ENCODE measurements at places on chromosomes 13 and 19. TPM values are rescaled to one million over a fixed set of nuclear protein-coding genes. Genes with fewer than 3 reads are reported as not detected.

GRCh38 chr13:41579168-41579567 is 121.8 kb downstream of the RGCC start:
- DNase-seq = no peak

DNA sequence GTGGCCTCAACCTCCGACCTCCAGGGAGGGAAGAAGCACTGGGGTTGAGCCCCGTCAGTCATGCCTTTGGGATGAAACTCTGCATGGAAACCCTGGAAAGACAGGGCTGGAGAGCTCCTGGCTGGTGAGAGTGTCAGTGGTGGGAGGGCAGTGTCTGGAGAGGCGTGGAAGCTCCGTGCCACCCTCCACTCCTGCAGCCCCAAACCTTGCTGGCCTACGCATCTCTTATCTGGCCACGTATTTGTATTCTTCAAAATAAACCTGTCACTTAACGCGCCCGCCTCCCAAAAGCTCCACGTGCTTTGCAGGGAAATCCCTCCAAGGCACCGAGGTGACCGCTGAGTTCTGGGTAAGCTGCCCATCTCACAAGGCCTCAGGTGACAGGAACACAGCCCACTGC is 84.3 kb downstream of the TEX29 start:
- no peak for DNase-seq

- no peak for DNase-seq
Measured at GRCh38 chr13:45120967-45121831, 889 bp downstream of the GTF2F2 start.

GRCh38 chr19:11265785-11266236 is 3.5 kb upstream of the DOCK6 start:
- no peak for DNase-seq

DNA sequence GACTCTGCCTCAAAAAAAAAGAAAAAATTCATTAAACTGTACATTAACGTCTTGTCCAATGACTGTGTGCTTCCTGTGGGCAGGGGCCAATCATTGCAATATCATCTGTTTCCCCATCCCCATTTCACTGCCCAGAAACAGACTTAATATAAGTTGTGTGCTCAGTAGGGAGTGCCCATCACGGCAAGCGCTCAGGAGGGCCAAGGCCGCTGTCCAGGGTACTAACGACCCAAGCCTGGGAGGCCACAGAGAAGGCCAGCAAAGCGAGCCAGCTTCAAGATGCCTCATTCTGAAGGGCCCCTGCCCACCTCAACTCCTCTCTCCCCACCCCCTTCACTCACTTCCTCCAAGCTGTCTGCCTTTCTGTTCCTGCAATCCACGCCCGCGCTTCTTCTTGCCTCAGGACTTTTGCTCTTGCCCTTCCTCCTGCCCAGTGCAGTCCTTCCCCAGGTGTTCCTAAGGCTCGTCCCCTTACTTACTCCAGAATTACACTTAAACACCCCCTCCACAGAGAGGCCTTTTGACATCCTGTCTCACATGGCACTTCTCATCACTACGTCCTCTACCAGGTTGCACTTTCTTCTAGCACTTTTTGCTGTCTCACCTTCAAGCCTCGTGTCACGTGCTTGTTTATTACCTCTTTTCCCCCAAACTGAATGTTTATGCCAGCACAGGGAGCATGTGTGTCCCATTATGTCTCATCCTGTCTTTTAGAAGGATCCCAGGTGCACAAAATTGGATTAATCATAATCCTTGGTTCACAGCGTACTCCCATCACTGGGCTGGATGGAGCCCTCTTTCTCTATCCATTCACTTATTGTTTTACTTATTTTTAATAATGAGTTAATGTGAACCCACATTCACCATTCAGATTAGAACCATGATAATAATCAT is 11.3 kb upstream of the POU2F2 start:
- DNase-seq = peak; percentile 63

DNA sequence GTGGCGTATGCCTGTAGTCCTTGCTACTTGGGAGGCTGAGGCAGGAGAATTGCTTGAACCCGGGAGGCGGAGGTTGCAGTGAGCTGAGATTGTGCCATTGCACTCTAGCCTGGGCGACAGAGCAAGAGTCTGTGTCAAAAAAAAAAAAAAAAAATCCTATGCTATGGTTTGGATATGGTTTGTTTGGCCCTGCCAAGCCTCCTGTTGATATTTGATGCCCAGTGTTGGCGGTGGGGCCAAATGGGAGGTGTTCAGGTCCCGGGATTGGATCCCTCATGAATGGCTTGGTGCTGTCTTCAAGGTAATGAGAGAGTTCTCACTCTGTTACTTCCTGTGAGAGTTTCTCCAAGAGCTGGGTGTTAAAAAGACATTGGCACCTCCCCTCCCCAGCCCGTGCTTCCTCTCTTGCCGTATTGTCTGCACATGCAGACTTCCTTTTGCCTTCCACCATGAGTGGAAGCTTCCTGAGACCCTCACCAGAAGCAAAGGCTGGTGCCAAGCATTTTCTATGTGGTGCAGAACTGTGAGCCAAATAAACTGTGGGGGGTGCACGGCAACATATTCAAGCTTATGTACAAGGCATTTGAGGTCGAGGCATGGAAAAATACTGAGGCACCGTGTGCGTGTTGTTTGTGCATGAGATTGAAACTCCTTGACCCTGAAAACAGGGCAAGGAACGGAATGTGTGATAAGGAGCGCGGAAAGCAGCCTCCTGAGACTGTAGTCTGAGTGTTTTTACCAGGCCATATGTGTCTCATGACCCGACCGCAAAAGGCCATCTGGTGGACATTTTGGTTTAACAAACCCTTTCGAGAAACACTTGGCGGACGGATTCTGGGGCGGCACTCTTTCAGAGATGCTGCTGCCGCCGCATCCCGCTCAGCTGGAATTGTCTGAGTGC is 7.3 kb downstream of the SIGLEC9 start:
- peak; percentile 29 for DNase-seq

- DNase-seq = no peak
Measured at GRCh38 chr19:42185277-42185676, 32.2 kb downstream of the DEDD2 start.

DNA sequence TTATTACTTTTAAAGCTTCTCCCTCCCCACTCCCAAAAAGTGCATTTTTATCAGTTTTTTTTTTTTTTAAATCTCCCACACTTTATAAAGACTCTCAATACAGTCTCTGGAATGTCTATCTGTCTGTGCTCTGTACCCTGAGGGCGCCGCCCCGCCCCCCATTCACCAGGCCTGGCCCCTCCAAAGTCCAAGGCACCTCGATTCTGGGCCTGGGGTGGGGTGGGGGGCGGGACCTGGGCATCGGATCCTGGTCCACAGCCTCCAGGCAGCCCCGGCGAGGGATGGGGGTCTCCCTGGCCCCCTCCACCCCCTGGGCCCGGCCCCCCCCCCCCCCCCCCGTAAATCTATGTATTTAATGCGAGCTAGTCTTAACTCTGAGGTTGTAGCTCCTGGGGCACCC is 23.3 kb downstream of the ZBTB7A start:
- DNase-seq = no peak

GRCh38 chr19:56112313-56112709 is 8.8 kb downstream of the ZNF787 start:
- no peak for DNase-seq

- DNase-seq = peak; percentile 88
Measured at GRCh38 chr19:50728084-50728737, 5.0 kb downstream of the CLEC11A start.

GRCh38 chr13:113855931-113856715 is 7.8 kb downstream of the GAS6 start:
- DNase-seq = no peak

DNA sequence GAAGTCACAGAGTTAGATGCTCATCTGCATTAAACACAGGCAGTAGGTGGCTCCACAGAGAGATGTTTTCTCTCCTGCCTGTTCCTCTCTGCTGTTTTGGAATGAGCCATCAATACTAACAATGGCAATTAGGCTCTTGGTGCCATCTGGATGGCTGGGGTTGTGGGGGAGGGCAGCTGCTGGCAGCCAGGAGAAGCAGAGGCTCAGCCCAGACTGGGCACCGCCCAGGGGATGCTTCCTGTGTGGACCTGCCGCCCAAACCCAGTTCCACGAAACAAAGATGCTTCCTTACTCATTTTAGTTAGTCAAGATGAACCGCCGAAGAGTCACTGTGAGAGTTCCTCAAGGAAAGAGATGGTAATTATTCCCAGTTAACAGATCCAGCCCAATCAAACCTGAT is 50.8 kb upstream of the PCDH8 start:
- DNase-seq = no peak

GRCh38 chr19:7267792-7268704 is 26.2 kb downstream of the INSR start:
- no peak for DNase-seq

- no peak for DNase-seq
Measured at GRCh38 chr19:1497578-1498235, 6.7 kb downstream of the REEP6 start.

- DNase-seq = no peak
Measured at GRCh38 chr13:100790405-100790804, 115.8 kb upstream of the TMTC4 start.

DNA sequence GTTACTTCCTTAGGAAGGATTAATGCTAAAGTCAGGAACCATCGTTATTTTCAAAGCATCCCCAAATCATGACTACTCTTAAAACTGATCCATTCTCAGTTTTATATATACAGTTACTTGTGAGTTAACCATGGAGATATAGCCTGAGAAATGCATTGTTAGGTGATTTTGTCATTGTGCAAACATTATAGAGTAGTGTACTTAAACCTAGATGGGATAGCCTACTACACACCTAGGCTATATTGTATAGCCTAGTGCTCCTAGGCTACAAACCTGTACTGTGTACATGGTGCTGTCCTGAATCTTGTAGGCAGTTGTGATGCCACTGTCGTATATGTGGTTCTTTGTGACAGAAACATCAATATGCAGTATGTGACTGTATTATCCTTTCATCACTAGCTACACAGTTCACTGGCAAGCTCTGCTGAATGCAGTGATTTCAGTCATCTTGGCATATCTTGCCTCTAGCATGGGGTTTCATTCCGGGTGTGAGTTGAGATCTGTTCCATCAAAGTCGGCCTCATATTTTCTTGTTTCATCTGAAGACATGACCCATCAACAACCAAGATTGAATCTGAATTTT is 45.3 kb downstream of the CDK8 start:
- DNase-seq = no peak

DNA sequence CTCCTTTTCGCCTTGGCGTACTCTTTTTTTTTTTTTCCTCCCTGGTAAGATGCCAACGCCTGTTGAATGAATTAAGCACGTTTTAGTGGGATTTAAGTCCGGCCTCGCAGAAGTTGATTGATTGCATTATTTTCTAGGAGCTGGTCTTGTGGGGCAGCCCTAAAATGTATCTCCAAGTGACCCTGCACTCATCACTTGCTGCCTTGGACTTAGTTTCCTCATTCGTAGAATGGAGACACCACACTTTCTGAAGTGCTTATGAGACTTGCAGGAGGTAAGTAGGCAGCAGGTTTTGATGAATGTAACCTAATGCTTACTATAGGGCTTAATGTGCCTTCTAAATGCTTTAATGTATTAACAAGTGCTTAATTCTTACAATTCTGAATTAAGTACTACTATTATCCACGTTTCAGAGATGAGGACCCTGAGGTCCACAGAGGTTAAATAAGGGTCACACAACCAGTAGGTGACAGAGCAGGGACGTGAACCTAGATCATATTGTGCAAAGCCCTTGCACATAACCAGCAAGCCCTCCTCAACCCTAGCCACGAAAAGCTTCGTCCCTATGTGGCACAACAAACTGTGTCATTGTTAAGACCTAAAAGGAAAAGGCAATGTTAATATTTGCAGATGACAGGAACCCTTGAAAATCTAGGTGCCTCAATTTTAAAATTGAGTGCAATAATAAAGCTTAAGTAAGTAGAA is 514 bp upstream of the ARGLU1 start:
- DNase-seq = no peak

GRCh38 chr19:14818588-14818987 is 16.4 kb downstream of the OR7A5 start:
- no peak for DNase-seq

DNA sequence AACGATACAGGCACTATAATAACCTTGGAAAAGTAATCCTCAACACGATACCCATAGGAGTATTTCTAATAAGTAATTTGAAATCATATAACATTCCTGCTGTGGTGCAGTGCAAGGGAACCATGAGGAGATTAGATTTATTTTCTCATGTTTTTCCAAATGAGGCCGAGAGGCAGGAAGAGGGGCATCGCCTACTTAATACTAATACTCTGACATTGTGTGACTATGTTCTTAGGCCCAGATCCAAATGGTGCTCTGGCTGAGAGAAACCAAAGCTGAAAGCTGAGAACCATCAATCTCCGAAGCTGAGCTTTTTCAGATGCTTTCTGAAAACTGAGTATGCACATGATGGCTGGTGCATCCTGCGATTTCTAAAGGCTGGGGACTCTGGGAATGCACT is 248.0 kb upstream of the MAB21L1 start:
- no peak for DNase-seq

DNA sequence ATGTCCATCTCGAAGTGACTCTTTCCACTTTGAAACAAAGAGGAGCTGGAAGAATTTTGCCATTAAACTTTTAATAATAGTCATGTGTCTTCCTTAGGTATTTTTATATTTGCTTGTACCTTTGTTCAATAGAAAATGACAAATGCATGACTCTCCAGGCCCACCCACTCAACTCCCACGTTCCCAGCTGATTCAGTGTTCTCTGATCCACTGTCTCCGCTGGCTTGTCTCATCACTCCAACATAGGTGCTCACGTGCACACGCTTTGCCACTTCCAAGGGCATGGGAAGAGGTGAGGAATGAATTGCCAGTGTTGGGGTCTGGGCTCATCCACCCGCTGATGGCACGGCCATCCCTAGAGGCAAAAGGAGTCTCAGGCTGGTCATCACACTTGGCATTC is 24.5 kb downstream of the RASL11A start:
- DNase-seq = no peak

- DNase-seq = no peak
Measured at GRCh38 chr19:37964109-37964508, 57.1 kb downstream of the SIPA1L3 start.

The MCEMP1 gene
- 0.61 TPM for polyA plus RNA-seq

The SPRED3 gene
- polyA plus RNA-seq = 0.80 TPM

The ZNF331 gene
- 37.6 TPM for polyA plus RNA-seq

The KLK3 gene
- polyA plus RNA-seq = 0.65 TPM

The APOC4 gene
- not detected for polyA plus RNA-seq

The NOVA2 gene
- polyA plus RNA-seq = 5.4 TPM

The CGB5 gene
- not detected for polyA plus RNA-seq

The ADAMTSL5 gene
- 0.47 TPM for polyA plus RNA-seq

The STXBP2 gene
- polyA plus RNA-seq = 61.3 TPM

The ZNF208 gene
- 1.8 TPM for polyA plus RNA-seq

The RANBP3 gene
- polyA plus RNA-seq = 61.7 TPM

The FAM216B gene
- polyA plus RNA-seq = not detected

The CEACAM7 gene
- not detected for polyA plus RNA-seq

The ADGRE3 gene
- 0.19 TPM for polyA plus RNA-seq

The RAB3A gene
- 4.9 TPM for polyA plus RNA-seq

The C5AR1 gene
- 3.4 TPM for polyA plus RNA-seq

The LAIR1 gene
- polyA plus RNA-seq = 3.3 TPM

The GPR18 gene
- 0.23 TPM for polyA plus RNA-seq

The LIG4 gene
- polyA plus RNA-seq = 19.1 TPM

The ZNF737 gene
- polyA plus RNA-seq = 36.3 TPM
